ENCODE measurements at places on chromosomes 12 and 14.

GRCh38 chr12:31326736-31327659 is 1.0 kb upstream of the SINHCAF start:
- no peak for DNase-seq

DNA sequence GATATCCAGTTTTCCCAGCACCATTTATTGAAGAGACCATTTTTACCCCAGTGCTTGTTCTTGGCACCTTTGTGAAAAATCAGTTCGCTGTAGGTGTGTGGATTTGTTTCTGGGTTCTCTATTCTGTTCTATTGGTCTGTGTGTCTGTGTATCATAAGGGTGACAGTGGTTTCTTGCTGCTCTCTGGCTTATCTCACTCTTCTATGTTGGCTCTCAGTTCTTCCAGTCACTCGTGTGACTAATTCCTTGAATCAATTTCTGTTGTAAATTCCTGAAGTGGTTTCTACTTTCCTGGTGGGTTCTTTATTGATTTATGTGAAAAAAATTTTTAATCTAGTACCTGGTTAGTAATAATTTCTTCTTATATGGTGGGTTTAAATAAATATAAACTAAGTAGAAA is 58.3 kb downstream of the OTOGL start:
- DNase-seq = no peak

DNA sequence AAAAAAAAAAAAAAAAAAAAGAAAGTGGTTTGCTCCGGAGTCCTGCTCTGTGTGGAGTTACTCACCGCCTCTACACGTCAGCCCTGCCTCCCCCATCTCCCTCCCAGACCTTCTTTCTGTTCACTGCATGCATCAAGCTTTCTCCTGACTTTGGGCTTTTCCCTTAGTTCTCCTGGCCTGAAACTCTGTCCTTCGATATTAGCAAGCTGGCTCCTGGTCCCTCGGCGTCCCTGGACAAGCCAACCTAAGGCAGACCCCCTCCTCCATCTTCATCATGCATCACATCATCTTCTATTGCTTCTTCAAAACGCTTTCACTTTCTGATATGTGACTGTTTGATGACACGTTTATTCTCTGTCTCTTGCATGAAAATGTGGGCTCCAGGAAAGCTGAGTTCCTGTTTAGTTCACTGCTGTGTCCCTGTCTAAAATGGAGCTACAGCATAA is 40.6 kb downstream of the SLC15A4 start:
- DNase-seq = no peak

DNA sequence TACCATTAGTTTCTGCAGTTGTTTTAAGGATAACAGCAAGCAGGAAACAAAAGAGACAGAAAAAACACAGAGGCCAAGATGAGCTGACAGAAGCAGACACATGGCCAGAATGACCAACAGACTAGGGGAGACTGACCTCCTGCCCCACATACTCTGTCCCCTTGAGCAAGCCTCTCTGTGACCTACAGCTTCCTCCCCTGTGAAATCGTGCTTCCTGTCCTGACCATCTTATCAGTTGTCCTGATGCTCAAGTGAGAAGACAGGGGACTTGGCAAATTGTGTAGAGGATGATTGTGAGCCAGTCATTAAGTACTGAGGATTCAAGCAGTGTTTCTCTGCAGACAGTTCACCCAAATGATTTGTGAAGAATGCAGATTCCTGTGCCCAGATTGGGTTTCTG is 229.0 kb downstream of the SLC41A2 start:
- no peak for DNase-seq
